ENCODE measurements at places on chromosomes 6 and 20.

DNA sequence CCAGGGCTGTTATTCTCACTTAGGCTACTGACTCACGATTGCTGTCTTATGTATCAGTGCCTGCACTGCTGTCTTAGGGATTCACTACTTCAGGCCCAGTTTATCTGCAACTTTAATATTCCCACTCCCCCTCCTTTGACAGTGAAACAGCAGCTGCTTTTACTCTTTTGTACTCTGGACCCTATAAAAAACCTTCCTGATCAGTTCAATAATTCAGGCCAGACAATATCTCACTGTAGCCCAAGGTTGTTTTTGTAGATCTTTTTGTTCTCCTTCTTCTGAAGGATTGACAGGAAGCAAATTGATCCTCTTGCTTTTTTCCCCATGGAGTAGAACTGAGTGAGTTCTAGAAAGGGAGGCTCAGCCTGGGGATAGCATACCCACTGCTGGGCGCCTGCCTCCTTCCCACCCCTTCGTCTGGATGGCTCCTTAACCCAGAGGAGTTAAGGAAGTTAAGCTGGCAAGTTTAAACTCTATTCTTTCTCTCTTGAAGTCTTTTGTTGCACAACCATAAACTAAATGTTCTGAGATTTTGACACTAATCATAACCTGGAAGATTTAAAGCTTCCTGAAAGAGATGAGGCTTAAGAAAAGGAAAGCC, 22.0 kb upstream of the EYS start:
- DNase-seq: no peak

- no peak for DNase-seq
Observed at GRCh38 chr20:38060536-38060935, 27.0 kb downstream of the RPRD1B start.

- DNase-seq: no peak
Observed at GRCh38 chr6:134117409-134117808, 65.0 kb upstream of the SLC2A12 start.

GRCh38 chr6:5034736-5035135, 30.9 kb upstream of the RPP40 start:
- no peak for DNase-seq

DNA sequence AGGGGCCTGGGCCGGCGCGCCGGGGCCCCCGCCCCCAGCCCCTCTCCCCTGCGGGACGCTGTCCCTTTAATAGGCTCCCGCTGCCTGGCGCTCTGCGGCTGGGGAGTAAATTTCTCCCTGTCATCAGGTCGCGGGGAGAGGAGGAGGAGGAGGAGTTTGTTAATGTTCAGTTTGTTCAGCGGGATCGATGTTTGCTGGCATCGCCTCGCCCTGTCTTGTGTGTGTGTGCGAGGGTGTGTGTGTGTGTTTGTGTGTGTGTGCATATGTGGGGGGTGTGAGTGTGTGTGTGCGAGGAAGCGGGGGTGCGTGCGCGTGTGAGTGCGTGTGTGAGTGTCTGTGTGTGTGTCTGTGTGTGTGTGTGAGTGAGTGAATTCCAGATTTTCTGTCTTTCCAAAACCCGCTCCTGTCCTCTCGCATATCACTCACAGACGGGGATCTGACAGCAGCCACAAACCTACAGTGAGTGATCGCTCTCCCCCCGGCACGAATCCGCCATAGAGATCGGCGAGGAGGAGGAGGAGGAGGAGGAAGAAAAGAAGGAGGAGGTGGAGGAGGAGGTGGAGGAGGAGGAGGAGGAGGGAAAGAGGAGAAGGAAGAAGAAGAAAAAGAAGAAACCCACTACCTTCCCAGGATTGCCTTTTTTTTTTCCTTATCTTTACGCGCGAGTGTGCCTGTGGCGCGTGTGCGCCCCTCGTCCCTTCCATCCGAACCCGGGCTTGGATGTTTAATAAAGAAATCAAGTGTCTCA, at the start of gene TSHZ2:
TSS of gene TSHZ2 (plus strand) at position 169 of the 748 bp plus-strand sequence. CDS start 936 bp downstream, outside the sequence.
- DNase-seq: peak; percentile 76

GRCh38 chr6:88105741-88106340, 58.2 kb downstream of the SPACA1 start:
- DNase-seq: no peak

DNA sequence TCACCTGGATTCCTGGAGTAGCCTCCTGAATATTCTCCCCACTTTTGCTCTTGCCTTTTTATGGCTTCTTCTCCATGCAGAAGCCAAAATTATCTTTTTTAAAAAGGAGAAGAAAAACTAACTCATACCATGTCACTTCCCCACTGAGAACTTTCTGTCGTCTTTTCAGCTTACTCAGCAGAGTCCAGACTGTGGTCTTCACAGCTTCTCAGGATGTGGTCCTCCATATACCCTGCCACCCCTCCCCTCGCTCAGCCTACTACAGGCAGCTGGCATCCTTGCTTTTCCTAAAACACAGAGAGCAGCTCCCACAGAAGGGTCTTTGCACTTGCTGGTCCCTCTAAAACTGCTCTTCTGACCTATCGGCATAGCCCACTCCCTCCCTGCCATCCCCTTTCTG, 89.4 kb upstream of the ISM1 start:
- DNase-seq: no peak

DNA sequence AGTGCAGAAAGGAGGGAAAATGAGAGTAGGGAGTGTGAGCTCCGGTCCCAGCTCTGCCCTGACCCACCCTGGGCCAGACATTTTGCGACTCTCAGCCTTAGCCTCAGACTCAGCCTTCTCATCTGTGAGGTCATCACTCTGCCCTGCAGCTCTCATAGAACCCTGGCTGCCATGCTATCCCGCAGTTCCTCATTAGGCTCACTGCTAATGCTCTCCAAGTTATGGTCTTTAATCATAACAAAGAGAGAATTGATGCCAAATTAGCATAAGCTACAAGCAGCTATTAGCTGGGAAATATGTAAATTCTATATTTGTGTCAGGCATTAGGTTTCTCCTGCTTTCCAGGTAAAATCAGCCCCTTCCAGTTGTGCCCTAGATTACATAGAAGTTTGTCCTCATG, 46.5 kb upstream of the MLN start:
- DNase-seq: no peak

GRCh38 chr6:157056275-157056674, 267.0 kb downstream of the TMEM242 start:
- DNase-seq: no peak

- no peak for DNase-seq
Observed at GRCh38 chr6:144580771-144581170, 295.6 kb downstream of the UTRN start.

DNA sequence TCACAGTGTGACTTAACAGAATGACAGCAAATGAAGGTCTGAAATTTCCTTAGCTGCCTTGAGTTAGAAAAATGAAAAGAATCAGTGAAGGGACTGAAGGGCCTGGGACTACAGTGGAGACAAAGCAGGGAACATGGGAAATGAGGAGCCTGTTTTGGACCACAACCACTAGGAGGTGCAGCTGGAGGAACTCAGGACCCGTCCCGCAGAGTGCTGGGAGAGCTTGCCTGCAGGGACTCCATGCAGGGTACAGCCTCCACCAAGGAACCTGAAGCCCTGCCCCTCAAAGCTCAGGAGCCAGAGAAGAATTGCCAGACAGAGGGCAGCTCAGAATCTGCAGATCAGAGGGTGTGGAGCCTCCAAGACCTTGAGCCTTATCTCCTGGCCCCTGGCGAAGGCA, 50.7 kb downstream of the LRFN2 start:
- DNase-seq: no peak

GRCh38 chr6:159203304-159204005, 34.3 kb downstream of the FNDC1 start:
- no peak for DNase-seq

- DNase-seq: peak; percentile 79
Observed at GRCh38 chr6:74891349-74891831, 314.5 kb downstream of the COL12A1 start.

GRCh38 chr20:16701296-16701695, 28.5 kb upstream of the SNRPB2 start:
- no peak for DNase-seq

DNA sequence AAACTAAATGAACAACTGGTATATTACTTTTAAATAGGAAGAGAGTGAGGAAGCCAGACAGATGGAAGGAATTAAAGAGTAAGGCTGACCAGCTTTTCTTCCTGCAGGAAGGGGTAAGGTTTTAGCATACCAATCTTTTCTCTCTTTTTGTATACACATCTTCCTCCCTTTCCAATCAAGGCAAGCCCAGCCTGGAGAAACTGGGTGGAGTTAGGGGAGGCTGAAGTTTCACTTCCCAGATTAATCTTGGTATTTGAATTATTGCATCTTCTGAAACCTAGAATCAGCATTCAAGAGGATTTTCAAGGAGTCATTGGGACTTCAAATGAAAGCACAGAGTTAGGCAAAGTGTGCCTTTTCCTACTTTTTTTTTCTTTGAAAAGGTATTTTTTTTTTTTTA, 33.1 kb downstream of the TMEM14A start:
- no peak for DNase-seq

- DNase-seq: no peak
Observed at GRCh38 chr20:32841174-32841573, 17.5 kb upstream of the EFCAB8 start.

GRCh38 chr20:8960241-8960640, 108.6 kb upstream of the PLCB4 start:
- no peak for DNase-seq

GRCh38 chr6:95670011-95670463, 92.7 kb downstream of the MANEA start:
- DNase-seq: no peak

DNA sequence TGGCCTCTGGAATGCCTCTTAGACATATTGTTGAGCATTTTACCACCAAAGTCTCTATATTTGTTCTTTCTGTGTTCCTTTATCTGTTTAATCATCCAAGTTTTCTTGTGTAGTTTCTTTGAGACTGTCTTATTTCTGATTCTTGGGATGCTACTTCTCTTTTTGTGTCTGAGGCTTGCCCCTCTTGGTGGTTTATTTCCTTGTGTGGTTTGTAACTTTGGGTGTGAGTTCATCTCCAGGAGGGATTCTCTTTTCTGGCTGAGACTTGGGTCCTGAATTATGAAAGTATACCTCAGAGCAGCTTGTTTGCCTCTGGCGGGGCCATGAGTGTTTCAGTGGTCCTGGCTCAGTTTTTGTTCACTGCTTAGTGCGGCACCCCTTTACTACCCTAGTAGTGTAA, 33.9 kb downstream of the PPARD start:
- no peak for DNase-seq

DNA sequence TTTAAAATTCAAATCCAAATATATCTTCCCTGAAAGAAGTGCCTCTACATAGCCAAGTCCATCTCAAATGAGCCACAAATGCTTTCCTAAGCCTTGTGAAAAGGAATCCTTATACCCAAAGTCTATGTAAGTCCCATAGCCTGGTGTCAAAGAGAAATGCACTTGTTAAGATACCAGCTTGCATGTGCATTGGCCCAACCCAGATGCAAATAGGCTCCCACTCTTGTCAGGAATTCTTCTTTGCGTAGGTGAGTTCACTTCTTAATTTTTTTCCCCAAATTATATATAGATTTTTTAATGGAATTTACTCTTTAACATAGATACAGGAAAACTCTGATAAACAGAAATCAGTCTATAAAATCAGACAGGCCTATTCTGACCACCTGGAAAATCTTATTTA, 105.6 kb downstream of the RALGAPA2 start:
- DNase-seq: no peak

- no peak for DNase-seq
Observed at GRCh38 chr6:157536223-157536545, 155.2 kb downstream of the ZDHHC14 start.

DNA sequence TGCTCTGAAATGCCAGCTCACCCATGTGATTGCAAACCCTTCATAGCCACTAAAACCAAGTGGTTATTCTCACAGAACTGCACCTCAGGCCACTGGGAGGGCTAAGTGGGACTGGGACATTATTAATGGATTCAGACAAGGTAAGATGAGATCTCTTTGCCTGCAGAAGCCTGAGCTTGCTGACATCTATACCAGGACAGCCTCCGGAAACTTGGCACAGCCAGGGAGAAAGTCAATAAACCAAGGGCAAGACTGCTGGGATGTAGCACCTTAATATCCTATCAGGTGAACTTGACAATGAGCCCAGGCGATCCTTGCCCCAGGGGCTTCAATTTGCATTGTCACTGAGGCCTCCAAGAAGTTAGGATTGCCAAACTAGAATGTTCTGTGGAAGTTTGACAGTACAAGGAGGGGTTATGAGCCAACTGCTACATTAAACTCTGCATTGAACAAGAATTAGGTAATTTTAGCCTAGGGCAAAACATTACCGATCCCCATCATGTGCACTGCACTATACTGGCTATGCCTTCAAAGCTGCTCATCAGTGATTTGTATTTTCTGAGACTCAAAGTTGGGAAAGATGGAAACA, 60.1 kb upstream of the RALGAPA2 start:
- DNase-seq: no peak

- no peak for DNase-seq
Observed at GRCh38 chr6:143505537-143505936, 6.0 kb downstream of the FUCA2 start.

DNA sequence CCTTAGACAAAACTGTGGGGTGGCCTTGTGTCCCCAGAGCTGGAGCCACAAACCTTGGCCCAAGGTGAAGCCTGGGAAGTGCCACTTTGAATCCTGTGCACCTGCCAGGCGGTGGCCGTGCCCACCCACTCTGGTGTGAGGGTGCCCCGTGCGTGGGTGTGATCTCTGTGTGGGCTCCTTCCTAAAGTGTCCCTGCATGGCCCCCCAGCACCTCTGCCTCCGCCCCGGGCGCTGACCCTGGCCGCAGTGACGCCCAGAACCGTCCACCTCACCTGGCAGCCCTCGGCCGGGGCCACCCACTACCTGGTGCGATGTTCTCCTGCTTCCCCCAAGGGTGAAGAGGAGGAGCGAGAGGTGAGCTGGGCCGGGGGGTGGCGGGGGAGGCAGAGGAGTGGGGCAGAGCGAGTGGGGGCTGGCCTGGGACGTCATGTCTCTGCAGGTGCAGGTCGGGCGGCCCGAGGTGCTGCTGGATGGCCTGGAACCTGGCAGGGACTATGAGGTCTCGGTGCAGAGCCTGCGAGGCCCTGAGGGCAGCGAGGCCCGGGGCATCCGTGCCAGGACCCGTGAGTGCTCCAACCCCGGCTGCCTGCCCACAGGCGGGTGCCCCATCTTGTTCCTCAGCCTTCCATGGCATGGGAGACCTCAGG, 18.3 kb downstream of the COL20A1 start:
- DNase-seq: no peak

DNA sequence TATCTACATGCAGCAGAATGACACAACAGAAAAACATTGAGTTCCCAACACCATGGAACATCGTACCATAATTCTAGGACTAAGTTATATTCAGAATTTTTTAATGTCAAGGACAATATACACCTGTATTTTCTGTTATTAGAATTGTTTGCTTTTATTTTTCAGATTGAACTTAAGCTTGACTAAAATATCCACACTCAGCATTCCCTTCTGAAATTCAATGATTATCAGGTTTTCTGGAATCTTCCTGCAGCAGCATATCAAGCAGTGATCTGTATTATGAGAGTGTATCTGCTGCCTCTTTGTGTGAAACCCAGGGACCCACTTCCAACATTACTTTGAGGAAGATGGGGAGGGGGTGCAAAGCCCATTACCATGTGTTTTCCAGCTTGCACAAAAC, 578.6 kb upstream of the JAG1 start:
- DNase-seq: no peak
